Amniotic epithelial cell (primary cell): ENCODE measurements at places on chromosomes 12 and 14.

DNA sequence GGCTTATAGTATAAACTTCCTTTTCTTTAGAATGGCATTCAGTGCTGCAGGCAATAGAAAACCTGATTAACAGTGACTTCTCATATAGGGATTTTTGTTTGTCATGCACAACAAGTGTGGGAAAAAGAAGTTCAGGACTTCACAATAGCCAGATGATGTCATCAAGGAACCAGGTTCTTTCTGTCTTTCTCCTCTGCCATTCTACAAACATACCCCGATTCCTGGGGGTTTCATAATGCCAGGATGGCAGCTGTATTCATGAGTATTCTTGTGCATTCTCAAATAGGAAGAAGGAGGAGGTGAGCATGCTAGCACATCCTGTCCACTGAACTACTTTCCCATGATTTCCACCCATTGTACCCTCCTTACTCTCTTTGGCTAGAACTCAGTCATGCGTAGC is 182.7 kb upstream of the EEA1 start:
- peak; percentile 32 for DNase-seq

- DNase-seq: no peak
These were observed 1.8 kb downstream of the C1R start for GRCh38 chr12:7090222-7090998.

GRCh38 chr12:93912086-93912733 is 235.0 kb downstream of the CRADD start:
- peak; percentile 80 for DNase-seq

GRCh38 chr12:62533087-62533754 is 66.6 kb downstream of the MON2 start:
- no peak for DNase-seq

DNA sequence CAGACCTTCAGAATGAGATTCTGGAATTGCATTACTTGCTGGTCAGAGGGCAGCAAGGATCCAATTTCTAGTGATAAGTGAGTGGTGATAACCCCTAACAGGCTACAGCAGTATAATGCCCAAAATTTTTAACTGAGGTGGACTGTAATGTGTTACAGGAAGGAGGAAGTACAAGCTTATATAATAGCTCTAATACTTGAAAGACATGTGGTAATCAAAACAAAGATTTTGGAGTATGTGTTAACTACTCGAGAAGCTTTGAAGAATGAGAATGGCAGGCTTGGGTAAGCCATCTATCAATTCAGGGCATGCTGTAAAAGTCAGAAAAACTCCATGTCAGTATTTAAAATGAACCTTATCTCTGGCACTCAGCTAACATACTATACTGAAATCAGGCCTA is 70.5 kb downstream of the ANKS1B start:
- DNase-seq: no peak

GRCh38 chr12:5272018-5272785 is 159.7 kb upstream of the NTF3 start:
- DNase-seq: no peak

DNA sequence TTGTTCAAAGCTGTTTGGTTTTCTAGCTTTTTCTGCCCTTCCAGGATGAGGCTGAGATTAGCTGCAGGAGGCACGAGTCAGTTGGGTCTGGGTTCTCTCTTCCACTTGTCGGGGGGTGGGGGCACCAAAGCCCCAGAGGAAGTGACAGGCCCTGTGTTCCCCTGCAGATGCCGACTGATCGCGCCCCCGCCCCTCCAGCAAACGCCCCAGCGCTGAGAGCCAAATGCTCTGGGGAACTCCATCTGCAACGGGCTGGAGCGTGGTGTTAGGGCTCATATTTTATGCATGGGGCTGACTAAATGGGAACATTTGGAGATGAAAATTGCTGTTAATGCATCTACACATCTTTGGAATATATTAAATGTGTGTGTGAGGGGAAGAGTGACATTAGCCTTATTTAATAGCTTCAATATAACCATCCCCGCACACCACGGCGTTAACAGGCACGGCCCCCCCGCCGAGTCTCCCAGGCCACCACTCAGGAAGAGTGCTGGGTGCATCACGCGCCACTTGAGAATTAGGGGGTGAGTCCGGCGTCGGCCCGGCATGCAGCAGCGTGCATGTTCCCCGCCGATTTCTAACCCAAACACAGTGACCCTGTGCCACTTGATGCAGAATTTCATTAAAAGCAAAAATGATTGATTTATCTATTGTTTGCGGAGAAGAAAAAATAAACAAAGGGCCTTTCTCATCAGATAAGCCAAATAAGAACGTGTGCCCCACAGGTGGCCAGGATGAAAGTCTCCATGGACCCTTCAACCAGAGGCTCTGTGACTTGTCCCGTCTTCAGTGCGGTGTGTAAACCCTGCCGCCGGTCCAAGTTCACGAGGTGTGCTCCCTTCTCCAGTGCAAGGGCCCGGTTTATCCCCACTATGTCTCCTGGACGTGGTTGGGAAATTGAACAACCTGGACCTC is 165.0 kb upstream of the RTL1 start:
- DNase-seq: no peak

DNA sequence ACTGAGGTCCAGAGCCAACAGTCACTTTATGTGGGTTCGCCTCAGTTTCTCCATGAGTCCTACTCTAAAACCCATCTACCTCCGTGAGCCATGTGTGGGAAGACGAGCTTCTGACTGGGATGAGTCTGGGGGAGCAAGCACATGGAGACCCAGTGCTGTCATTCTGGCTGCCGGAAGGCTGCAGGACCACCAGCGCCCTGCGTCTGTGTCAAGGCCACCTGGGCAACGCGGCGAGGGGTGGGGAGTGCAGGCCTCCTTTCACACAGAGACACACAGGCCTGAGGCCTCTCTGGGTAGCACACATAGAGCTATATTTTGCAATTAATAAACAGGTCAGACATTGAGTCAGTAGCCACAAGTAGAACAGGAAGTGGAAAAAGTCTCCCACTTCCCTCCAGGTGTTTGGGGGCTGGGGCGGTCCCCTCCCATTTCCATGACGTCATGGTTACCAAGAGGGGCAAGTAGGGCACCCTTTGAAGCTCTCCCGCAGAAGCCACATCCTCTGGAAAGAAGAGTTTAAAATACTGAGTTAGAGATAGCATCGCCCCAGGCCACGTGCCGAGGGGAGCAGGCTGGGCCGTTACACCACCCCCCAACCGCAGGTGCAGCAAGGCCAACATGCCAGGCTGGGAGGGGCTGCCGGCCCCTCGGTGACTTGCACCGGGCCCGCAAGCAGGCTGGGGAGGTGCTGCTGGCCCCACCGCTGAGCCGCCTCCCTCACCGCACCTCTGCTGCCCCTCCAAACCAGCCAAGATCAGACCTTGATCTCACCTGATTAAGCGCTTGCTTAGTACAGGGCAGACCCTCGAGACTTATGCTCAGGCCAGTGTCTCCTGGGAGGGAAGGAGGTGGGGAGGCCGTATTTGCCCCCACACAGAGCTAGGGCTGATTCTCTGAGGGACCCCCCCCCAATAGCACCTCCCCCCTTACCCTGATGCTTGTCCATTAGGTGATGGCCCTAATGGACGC is 32.7 kb downstream of the DAD1 start:
- peak; percentile 90 for DNase-seq

- peak; percentile 21 for DNase-seq
These were observed 14.8 kb upstream of the LRRC9 start for GRCh38 chr14:59905188-59905587.

DNA sequence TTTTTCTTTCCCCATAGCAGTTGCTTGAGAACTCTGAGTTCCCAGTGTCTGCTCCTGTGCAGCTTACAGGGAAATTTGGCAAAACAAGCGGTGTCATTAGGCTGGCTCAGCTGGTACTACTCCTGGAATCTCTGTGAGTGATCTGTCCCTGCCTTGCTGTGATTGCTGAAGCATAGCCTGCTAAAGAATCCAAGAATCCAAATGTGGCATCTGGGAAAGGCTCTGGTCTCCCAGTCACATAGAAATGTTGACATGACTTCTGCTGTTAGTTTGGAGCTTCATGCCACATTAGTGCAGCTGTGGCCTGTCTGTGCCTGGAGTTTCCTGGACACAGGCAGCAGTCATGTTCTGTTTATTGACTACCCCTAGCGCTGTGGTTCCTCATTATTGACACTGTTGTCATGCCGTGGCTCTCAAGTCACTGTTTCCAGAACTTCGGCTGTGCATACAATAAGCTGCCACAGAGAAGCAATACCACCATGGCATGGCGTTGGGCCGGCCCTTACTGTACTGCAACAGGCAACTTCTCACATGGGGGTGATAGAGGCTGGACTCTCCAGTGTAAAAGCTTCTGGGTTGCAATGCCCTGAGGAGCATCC is 166.8 kb downstream of the MYRFL start:
- no peak for DNase-seq

DNA sequence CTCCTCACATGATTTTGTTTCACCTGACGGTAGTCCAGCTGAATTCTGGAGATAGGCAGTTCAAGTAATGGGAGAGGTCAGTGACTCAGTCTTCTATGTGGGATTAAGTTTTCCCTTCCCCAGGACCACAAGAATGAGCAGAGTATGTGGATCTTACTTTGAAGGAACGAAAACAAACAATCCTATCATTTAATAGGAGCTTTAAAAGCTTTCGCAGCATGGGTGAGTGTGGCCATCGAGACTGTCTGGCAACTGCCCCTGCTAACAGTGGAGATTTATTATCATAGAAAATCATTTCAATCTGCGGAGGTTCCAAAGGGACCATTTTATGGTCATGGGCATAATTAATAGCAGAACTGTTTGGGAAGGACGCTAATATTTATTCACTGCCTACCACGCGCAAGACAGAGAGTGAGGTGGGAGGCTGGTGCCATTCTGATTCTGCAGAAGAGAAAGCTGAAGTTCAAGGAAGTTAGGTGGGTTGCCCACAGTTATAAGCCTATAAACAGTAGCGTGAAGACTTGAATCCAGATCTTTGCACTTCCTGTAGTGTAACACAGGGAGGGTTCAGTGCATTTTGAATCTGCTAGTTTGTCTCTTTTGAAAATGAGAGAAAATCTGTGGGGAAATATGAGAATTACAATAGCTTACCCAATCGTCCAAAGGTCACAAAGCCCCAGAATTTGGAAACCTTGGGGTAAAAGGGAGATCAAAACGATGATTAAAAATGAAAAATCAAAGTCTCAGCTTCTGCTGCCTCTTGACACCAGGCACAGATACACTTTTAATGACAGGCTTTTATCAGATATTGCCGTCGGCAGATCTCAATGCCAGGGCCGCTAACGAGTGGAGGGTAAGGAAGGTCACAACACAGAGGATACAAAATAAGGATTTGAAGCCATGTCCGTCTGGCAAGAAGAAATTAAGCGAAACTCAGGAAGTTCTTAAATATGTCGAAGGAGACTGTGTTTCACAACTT is 209.6 kb downstream of the CRADD start:
- peak; percentile 98 for DNase-seq

GRCh38 chr12:31815096-31815495 is 86.3 kb upstream of the AMN1 start:
- peak; percentile 21 for DNase-seq

DNA sequence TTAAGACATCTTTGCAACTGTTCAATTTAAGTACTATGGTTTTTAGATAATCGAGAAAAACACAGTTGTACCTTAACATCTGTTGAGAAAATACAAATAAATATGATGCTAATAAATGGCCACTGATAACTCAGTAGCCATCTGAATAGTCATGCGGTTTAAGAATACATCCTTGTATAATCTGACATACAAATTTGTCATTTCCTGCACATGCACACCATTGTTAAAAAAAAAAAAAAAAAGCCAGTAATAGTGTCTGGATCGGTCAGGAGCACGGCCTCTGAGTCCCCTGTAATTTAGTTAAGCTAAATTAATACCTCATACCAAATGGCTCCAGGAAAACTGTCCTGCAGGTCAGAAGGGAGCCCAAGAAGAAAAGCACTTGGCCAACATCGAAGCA is 16.8 kb downstream of the RFC5 start:
- no peak for DNase-seq

GRCh38 chr12:50322206-50322605 is 38.9 kb upstream of the LIMA1 start:
- DNase-seq: no peak

DNA sequence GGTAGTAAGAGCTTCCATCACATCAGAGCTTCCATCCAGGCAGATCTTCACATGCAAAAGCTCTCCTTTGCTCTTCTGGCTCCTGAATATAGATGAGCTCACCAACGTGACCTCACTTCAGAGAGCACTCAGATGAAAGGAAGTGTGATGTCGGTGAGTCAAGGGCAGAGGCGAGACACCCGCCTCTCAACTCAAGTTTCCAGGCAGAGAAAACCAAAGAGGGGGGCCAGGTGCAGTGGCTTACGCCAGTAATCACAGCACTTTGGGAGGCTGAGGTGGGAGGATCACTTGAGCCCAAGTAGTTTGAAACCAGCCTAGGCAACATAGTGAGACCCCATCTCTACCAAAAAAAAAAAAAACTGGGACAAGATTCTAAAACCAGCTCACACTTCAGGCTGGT is 126.9 kb downstream of the DUSP6 start:
- DNase-seq: peak; percentile 69

DNA sequence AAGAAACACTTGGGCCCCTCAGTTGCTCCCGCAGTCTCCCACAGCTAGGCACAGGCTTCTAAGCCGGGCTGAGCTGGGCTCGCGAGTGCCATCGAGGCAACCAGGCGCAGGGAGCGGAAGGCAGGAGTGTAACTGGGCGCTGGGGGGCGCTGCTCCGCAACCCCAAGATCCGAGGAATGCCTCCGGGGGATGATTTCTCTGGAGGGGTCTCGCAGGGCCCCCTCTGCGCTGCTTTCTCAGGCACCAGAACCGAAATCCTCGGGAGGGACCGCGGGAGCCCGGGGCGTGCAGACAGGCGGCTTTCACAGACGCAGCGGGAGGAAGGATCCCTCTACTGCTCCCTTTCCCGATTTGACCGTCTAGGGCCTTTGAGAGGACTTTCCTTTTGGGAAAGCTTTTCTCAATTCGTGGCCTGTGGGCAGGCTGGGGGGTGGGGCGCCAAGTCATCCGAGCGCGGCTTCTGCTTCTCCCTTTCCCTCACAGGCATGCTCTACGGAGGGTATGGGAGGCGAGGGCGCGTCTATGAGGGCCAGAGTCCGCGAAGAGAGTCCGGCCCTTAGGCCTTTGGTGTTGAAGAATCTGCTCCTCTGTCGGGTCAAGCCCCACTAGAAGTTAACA is 4.3 kb upstream of the NKX2-1 start:
- DNase-seq: no peak

DNA sequence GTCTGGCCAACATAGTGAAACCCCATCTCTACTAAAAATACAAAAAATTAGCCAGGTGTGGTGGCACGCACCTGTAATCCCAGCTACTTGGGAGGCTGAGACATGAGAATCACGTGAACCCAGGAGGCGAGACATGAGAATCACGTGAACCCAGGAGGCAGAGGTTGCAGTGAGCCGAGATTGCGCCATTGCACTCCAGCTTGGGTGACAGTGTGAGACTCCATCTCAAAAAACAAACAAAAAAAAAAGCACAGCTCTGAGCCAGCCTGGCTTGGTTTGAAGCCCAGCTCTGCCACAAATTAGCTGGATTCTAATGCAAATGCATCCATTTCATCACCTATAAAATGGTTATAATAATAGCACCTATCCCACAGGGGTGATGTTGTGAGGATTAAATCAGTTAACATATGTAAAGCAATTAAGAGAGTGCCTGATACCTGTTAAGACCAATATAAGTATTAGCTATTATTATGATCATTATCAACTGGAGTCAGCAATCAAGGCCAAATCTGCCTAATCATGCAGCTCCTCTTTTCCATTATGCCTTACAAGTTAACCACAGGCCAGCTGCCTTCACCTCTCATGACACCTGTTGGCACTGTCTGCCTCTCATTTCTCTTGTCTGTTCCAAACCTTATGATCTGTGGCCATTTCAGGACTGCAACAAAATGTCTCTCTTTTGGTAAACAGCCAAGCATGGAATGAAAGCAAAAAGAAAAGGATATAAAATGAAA is 2.1 kb downstream of the GNPTAB start:
- DNase-seq: no peak
